Thyroid gland (tissue), 4 donors: ENCODE measurements at places on chromosomes 16 and 17. TPM values are rescaled to one million over a fixed set of nuclear protein-coding genes. Genes with fewer than 3 reads are reported as not detected.

GRCh38 chr17:76710863-76711611, at the start of gene MXRA7:
MXRA7 (minus strand) TSS chr17:76710965; CDS start chr17:76710946, 19 bp downstream.
- DNase-seq: peak; percentile 83

CDH8 gene
- total RNA-seq: not detected

NUP85 gene
- total RNA-seq: 24.7 TPM

OTOP2 gene
- not detected for total RNA-seq
